Aorta (tissue), 5 donors: ENCODE measurements at places on chromosomes 16 and 17. TPM values are rescaled to one million over a fixed set of nuclear protein-coding genes. Genes with fewer than 3 reads are reported as not detected.

- H3K4me3 ChIP-seq, result no peak overlapping the region
- H3K4me1 ChIP-seq, result no peaks in the 10 kb centered on the region
- H3K27ac ChIP-seq, result no peak overlapping the region
- DNase-seq, result no peak
- no peaks in the 10 kb centered on the region for H3K36me3 ChIP-seq
- H3K27me3 ChIP-seq, result no peaks in the 10 kb centered on the region
These were observed 1011.9 kb downstream of the CDH8 start for GRCh38 chr16:61024180-61024900.

- DNase-seq, result peak; percentile 96
- no peaks in the 10 kb centered on the region for H3K36me3 ChIP-seq
- peak within 1 kb of the TSS; percentile 63 for H3K4me3 ChIP-seq
These were observed at the start of gene MYCBPAP for GRCh38 chr17:50507871-50508572. Gene MYCBPAP, plus strand, starts transcription at chr17:50508439. Its CDS starts 236 bp downstream, at chr17:50508675.

BHLHA9 gene
- total RNA-seq, result not detected

DNA sequence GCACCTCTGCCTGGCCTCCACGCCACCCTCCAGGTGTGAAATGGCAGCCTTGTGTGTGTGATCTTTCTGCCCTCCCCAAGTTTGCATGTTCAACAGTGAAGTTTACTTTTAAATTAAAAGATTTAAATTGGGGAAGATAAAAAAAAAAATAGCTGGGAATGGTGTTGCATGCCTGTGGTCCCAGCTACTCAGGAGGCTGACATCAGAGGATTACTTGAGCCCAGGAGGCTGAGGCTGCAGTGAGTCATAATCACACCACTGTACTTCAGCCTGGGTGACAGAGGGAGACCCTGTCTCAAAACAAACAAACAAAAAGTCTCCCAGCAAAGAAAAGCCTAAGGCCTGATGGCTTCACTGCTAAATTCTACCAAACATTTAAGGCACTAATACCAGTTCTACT is 35.4 kb upstream of the RNF43 start:
- H3K4me3 ChIP-seq, result no peak overlapping the region
- DNase-seq, result no peak
- no peak overlapping the region for H3K27ac ChIP-seq
- H3K27me3 ChIP-seq, result no peaks in the 10 kb centered on the region
- no peaks in the 10 kb centered on the region for H3K4me1 ChIP-seq

CUEDC1 gene
- total RNA-seq, result 42.9 TPM

DNA sequence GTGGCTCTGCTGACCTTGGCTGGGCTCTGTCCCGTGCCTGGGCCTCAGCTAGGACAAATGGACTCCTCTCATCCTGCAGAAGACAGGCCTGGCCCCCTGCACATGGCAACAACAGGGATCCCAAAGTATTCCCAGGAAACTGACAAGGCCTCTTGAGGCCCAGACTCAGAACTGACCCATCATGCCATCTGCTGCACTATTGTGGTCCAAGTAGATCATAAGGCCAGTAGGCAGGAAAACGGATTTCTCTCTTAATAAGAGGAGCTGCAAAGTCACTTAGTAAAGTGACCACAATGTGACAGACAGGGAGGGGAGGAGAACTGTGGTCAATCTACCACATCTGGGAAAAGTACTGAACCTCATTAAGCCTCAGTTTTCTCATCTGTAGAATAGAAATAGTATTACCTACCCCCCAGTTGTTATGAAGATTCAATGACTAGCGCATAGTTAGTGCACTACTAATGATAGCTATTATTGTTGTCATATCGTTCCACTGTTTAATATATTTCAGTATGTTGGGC is 62.1 kb upstream of the TNRC6A start:
- peaks cover 2% of the 10 kb centered on the region for H3K4me1 ChIP-seq
- H3K4me3 ChIP-seq, result no peak overlapping the region
- no peaks in the 10 kb centered on the region for H3K36me3 ChIP-seq
- H3K27me3 ChIP-seq, result no peaks in the 10 kb centered on the region
- H3K27ac ChIP-seq, result no peak overlapping the region

DNA sequence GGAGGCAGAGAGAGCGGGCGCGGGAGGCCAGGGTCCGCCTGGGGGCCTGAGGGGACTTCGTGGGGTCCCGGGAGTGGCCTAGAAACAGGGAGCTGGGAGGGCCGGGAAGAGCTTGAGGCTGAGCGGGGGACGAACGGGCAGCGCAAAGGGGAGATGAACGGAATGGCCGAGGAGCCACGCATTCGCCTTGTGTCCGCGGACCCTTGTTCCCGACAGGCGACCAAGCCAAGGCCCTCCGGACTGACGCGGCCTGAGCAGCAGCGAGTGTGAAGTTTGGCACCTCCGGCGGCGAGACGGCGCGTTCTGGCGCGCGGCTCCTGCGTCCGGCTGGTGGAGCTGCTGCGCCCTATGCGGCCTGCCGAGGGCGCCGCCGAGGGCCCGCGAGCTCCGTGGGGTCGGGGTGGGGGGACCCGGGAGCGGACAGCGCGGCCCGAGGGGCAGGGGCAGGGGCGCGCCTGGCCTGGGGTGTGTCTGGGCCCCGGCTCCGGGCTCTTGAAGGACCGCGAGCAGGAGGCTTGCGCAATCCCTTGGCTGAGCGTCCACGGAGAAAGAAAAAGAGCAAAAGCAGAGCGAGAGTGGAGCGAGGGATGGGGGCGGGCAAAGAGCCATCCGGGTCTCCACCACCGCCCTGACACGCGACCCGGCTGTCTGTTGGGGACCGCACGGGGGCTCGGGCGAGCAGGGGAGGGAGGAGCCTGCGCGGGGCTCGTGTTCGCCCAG is 1.2 kb upstream of the CBX4 start:
- no peaks in the 10 kb centered on the region for H3K27me3 ChIP-seq
- no peak overlapping the region for H3K27ac ChIP-seq
- H3K36me3 ChIP-seq, result no peaks in the 10 kb centered on the region
- H3K4me3 ChIP-seq, result no peak overlapping the region
- no peaks in the 10 kb centered on the region for H3K4me1 ChIP-seq

DNA sequence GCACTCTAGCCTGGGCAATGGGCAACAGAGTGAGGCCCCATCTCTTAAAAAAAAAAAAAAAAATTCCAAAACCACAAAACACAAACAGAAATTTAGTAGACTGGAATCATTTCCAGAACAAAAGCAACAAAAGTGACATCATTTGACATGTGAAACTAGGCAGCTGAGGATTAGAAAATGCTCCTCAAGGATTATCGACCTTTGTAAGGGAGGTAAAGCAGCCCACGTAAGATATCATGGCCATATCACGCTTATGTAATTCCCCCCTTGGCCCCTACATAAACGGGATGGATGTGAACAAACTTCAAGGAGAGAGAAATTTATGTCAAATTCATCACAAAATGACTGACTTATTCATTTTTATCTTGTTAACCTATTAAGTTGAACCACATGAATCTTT is 83.3 kb downstream of the WDR59 start:
- H3K36me3 ChIP-seq, result peaks cover 4% of the 10 kb centered on the region
- H3K4me1 ChIP-seq, result no peaks in the 10 kb centered on the region
- DNase-seq, result no peak
- no peaks in the 10 kb centered on the region for H3K27me3 ChIP-seq
- H3K27ac ChIP-seq, result no peak overlapping the region

DNA sequence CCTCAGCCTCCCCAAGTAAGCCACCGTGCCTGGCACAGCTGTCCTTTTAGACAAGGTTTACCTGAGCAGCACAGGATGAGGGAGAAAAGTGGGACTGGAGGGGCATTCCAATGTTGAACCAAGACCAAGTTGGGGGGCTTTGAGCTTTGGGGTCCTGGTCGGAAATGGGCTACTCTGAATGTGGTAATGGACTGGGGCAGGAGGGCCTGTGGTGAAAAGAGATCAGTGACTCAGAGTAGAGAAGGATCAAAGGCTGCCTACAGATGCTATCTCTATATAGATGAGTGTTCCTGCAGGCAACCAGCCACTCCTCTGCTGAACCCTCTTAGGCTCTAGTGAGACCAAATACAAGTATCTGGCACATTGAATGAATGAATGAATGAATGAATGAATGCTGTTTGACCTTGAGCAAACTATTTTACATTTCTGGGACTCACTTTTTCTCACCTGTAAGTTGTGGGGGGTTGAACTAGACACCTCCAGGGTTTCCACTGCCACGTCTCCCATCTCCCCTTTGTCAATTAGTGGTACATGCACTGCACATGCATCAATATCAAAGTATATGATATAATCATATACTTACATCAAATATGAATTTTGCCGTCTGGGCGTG is 26.3 kb upstream of the ETV4 start:
- no peak overlapping the region for H3K27ac ChIP-seq
- no peaks in the 10 kb centered on the region for H3K27me3 ChIP-seq
- no peaks in the 10 kb centered on the region for H3K36me3 ChIP-seq
- H3K4me1 ChIP-seq, result no peaks in the 10 kb centered on the region

DNA sequence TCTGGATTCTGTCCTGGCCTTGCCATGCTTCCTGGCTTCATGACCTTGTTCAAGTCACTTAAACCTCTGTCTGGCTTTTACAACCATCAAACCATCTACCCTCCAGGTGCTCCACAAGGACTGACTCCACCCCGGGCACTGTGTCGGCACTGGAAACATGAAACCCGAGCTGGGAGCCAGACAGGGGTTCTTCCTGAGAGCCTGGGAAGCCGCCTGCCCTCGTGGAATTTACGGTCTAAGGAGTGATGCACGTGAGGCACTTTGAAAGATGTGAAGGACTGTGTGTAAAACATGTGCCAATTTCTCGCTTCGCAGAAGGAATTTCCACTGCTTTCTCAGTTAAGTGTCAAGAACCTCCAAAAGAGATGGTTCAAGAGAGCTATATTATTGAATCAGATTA is 11.6 kb downstream of the CDK5R1 start:
- peak overlapping the region; percentile 2 for H3K27ac ChIP-seq
- DNase-seq, result peak; percentile 22
- no peaks in the 10 kb centered on the region for H3K36me3 ChIP-seq

DNA sequence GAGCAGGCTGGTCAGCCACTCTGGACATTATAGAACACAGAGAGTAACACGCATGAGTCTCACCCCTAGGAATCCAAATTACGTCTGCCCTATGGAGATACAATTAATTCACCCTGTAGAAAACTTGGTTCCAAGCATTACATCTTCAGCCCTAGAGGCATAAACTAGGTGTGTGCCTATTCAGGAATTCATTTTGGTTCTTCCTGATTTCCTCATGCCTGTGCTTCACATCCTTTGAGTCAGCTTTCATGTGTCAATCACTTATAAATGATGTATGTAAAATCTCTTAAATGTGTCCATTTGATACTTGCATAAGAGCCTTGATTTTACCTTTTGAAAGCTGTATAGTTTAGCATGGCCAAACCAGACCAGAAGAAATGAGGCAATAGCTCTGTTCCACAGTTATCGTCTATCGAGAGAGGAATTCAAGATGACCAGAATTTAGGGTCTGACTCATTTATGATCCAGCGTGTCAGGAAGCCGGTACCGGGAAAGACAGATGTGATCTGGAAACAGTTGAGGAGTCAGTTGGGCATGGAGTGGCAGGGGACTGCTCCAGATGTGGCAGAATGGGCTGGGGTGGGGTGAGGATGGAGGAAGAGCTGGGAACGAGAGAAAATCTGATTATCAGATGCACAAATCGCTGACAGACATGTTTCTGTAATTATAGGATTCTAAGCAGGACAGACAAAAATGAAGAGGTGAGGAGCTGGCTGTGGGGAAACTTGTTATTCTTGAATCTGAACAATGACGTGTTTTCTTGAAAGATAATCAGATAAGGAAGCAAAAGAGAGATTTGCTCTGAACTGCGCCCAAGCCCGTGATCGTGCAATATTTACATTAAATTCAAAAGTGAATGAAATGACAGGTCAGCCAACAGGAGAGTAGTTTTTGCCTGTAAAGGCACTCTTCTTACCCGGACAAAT is 76.7 kb downstream of the C16orf95 start:
- no peak for DNase-seq
- no peak overlapping the region for H3K27ac ChIP-seq
- H3K27me3 ChIP-seq, result no peaks in the 10 kb centered on the region
- H3K4me3 ChIP-seq, result no peak overlapping the region
- H3K4me1 ChIP-seq, result no peaks in the 10 kb centered on the region

GRCh38 chr16:81251871-81252270 is 13.4 kb downstream of the BCO1 start:
- H3K4me1 ChIP-seq, result no peaks in the 10 kb centered on the region
- no peaks in the 10 kb centered on the region for H3K27me3 ChIP-seq
- H3K4me3 ChIP-seq, result no peak overlapping the region
- no peaks in the 10 kb centered on the region for H3K36me3 ChIP-seq

TPSG1 gene
- total RNA-seq, result not detected

- no peaks in the 10 kb centered on the region for H3K4me1 ChIP-seq
- no peaks in the 10 kb centered on the region for H3K27me3 ChIP-seq
- H3K36me3 ChIP-seq, result no peaks in the 10 kb centered on the region
- DNase-seq, result no peak
These were observed 217.4 kb downstream of the CDH8 start for GRCh38 chr16:61818850-61819249.

GRCh38 chr17:50157891-50158290 is 7.4 kb upstream of the PPP1R9B start:
- H3K4me3 ChIP-seq, result no peak overlapping the region
- H3K27me3 ChIP-seq, result no peaks in the 10 kb centered on the region
- no peaks in the 10 kb centered on the region for H3K36me3 ChIP-seq
- H3K4me1 ChIP-seq, result peaks cover 6% of the 10 kb centered on the region
- DNase-seq, result no peak

GRCh38 chr17:67821871-67822367 is 3.4 kb upstream of the BPTF start:
- H3K27ac ChIP-seq, result no peak overlapping the region
- H3K4me1 ChIP-seq, result no peaks in the 10 kb centered on the region
- DNase-seq, result no peak
- no peaks in the 10 kb centered on the region for H3K27me3 ChIP-seq
- H3K4me3 ChIP-seq, result no peak overlapping the region

GRCh38 chr16:62363501-62363900 is 327.3 kb upstream of the CDH8 start:
- H3K36me3 ChIP-seq, result no peaks in the 10 kb centered on the region
- H3K27me3 ChIP-seq, result no peaks in the 10 kb centered on the region
- no peak overlapping the region for H3K27ac ChIP-seq
- no peaks in the 10 kb centered on the region for H3K4me1 ChIP-seq
- DNase-seq, result no peak

GRCh38 chr17:2444382-2444781 is 43.5 kb upstream of the MNT start:
- no peaks in the 10 kb centered on the region for H3K27me3 ChIP-seq
- DNase-seq, result no peak
- H3K4me1 ChIP-seq, result no peaks in the 10 kb centered on the region
- H3K4me3 ChIP-seq, result no peak overlapping the region
- H3K27ac ChIP-seq, result no peak overlapping the region
- H3K36me3 ChIP-seq, result no peaks in the 10 kb centered on the region

WFIKKN2 gene
- not detected for total RNA-seq

- H3K27ac ChIP-seq, result no peak overlapping the region
- no peaks in the 10 kb centered on the region for H3K4me1 ChIP-seq
- peaks cover 12% of the 10 kb centered on the region for H3K36me3 ChIP-seq
These were observed 3.1 kb upstream of the POLG2 start for GRCh38 chr17:64499805-64500486.

- peaks cover 4% of the 10 kb centered on the region for H3K4me1 ChIP-seq
- H3K27me3 ChIP-seq, result no peaks in the 10 kb centered on the region
- H3K27ac ChIP-seq, result no peak overlapping the region
- no peak overlapping the region for H3K4me3 ChIP-seq
- no peaks in the 10 kb centered on the region for H3K36me3 ChIP-seq
These were observed 56.6 kb downstream of the TENT4B start for GRCh38 chr16:50209546-50210265.
